ENCODE measurements at places on chromosomes 4 and X. TPM values are rescaled to one million over a fixed set of nuclear protein-coding genes. Genes with fewer than 3 reads are reported as not detected.

GRCh38 chrX:94961730-94962129 is 1287.7 kb downstream of the FAM133A start:
- ATAC-seq: peak; percentile 85

ZDHHC15 gene
- total RNA-seq: 8.6 TPM

CPE gene
- total RNA-seq: 164 TPM

- ATAC-seq: no peak
Observed at GRCh38 chr4:70463335-70463734, 8.7 kb upstream of the MUC7 start.

DNA sequence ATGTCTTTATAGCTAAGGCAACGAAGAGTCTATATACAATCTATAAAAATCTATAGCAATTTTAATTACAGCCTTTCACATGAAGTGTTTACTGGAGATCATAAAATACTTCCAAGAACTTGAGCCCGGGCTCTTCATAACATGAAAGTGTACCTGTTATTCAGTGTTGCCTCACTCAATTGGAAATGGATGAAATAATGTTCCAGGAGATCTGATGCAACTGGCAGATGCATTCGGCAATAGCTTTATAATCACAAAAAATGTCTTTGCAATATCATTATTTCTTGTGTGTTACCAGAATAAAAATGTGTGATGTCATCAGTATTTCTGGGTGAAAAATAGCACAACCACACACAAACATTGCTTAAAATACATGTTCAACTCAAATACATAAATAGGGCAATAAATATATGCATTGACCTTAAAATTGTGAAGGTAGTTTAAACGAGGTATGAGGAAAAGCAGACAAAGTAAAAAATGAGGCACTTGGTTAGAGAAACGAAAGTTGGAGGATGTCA is 1266.8 kb upstream of the PCDH7 start:
- no peak for ATAC-seq

DNA sequence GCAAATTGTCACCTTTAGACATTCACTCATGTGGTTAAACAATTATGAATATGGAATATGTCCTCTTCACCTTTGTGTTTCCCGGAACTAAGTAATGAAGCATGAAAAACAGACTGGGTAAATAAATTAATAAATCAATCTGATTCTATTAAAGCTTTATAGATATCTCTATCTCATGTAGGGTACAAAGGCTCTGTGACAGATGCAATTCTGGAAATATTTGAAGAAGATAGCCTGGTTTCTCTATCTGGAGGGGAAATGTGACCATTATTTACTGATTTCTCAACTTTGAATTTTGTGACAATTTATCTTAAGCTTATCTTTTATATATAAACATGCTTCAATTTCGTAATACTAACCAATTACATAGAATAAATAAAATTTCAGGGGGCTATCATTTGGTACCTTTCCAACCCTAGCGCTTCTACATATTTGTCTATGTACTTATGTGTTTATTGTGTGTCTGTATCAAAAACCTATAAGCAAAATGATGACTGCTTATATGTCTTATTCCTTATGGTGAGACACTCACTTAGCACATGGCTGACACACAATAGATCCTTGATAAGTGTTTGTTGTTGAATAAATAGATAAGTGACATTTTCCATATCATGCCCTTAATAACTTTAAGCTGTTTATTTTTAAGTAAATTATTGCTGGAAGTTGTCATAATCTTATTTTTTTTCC is 9.9 kb downstream of the CTSO start:
- no peak for ATAC-seq

DNA sequence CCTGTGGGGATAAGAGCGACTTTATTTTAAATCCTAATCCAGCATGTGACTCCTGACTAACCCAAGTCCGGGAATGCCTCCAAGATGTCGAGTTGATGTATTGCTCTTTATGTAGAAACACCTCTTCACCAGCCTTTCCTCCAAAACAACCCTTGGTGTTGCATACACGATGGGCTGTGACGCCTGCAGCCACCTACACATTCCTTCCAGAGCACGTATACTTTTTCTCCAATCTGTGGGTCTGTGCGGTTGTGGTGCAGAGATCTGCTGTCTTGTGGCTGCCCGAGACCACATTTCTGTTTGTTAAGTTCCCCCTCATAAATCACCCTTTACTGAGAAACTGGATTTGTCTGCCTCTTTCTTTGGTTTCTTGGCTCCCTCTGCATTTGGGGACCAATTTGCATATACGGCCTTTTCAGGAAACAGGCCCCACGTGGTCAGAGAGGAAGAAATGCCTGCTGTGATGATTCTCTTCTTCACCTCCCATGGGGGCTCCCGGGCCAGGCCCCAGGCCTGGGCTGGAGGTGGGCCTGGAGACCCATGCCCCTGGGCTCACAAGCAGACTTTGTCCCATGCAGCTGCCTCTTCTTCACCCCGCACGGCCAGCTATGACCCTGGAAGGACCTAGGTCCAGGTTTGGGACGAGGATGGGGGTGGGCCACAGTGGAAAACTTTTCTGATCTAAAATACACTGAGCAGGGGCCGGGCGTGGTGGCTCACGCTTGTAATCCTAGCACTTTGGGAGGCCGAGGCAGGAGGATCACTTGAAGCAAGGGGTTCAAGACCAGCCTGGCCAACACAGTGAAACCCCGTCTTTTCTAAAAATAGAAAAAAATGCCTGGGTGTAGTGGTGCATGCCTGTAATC is 21.4 kb upstream of the AFAP1 start:
- ATAC-seq: peak; percentile 72

TRIM60 gene
- total RNA-seq: 0.29 TPM

DNA sequence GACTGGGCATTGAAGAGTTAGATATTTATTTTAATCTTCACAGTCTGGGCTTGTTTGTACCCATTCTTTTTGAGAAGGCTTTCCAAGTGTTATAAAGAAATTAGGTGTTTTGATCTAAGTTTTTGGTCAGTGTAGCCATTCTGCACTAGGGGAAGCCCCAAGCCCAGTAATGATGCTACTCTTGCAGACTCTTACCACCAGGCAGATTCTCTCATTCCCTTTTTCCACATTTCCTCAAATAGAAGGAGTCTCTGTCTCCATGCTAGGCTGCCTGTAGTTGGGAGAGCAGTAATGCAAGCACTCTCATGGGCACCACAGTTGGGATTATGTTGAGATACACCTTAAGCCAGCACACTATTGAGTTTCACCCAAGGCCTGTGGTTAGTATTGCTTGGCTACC is 21.5 kb downstream of the CDX4 start:
- no peak for ATAC-seq

MUC7 gene
- not detected for total RNA-seq

PNCK gene
- 5.9 TPM for total RNA-seq

DNA sequence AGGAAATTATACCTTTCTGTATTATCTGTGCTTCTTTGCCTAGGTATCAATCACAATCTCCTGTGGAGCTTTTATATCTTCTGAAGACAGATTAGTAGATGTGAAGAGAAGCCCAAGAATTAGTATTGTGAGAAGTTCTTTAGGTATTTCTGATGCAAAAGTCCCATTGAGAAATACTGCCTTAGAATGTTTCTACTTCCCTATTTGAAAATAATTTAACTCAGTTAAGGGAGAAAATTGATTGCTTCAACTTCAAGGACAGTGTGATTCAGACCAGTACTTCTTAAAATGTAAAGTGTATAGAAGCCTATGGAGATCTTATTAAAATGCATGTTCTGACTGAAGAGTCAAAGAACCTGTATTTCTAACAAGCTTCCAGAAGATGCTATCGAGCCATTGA is 9.0 kb downstream of the EIF1AX start:
- no peak for ATAC-seq

GRCh38 chr4:112517067-112517634 is 1.2 kb upstream of the NEUROG2 start:
- no peak for ATAC-seq

DNA sequence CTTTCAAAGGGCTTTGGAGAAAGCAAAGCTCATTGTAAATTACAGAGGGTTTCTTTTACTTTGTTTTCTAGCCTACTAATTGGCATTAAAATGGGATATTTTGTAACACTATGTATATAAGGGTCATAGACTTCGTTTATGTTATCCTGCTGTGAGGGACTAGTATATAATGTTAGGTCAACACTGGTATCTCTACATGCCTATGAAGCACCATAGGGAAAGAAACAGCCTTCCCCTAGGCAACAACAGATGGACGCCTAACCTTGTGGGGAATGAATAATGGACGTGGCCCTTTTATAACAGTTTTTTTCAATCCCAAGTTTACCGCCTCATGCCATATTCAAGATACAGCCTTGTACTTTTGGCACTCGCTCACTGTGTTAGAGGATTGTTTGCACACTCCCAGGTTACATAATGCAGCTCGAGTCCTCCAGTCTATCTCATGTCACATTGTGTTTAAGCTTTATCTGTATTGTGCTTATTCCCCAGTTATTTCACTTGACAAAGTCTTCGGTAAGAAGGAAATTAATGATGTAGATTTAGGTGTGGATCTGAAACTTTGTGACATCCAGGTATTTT is 711.0 kb downstream of the RPA4 start:
- no peak for ATAC-seq

DNA sequence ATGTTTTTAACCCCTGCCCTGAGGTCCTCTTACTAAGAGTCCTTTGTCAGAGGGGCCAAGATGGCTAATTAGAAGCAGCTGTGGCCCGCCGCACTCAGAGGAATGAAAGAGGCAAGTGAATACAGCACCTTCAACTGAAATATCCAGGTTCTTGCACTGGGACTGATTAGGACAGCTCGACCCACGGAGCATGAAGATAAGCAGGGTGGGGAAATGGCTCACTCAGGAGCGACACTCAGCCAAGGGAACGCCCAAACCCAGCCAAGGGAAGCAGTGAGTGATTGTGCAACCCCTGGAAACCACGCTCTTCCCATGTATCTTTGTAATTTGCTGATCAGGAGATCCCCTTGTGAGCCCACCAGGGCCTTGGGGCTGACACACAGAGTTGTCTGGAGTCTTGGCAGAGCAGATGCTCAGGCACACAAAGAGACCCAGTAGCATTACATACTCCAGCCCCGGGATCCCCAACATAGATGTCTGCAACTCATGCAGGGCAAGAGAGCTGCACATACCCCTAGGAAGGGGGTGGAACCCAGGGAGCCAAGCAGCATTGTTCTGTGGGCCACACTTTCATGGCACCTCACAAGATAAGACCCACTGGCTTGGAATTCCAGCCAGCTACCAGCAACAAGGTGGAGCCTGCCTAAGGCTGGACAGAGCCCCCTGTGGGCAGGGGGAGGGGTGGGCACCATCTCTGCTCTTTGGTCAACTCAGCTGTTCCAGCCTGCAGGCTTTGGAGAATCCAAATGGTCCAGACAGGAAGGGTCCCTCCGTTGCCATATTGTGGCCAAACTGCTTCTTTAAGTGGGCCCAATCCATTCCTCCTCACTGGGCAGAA is 23.3 kb downstream of the F8A3 start:
- ATAC-seq: no peak

C4orf36 gene
- 0.47 TPM for total RNA-seq

DNA sequence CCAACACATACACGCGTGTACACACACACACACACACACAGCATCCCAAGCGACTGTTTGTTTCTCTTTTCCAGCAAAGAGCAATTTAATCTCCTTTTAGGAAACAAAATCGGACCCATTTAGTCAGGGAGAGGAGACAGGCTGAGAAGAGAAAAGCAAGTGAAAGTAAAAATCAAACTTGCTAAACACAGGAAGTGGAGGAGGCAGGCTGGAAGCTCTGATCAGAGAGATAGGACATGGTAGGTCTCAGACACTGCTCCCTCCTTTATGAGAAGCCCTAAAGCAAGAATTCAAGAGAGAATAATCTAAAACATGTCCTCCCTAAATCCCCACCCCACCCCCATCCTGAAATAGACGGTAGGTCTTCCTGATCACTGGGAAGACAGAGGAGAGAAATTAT is 62.3 kb downstream of the GPC3 start:
- no peak for ATAC-seq

HPGD gene
- 0.62 TPM for total RNA-seq

- no peak for ATAC-seq
Observed at GRCh38 chr4:77734928-77735327, 84.2 kb downstream of the CNOT6L start.

DNA sequence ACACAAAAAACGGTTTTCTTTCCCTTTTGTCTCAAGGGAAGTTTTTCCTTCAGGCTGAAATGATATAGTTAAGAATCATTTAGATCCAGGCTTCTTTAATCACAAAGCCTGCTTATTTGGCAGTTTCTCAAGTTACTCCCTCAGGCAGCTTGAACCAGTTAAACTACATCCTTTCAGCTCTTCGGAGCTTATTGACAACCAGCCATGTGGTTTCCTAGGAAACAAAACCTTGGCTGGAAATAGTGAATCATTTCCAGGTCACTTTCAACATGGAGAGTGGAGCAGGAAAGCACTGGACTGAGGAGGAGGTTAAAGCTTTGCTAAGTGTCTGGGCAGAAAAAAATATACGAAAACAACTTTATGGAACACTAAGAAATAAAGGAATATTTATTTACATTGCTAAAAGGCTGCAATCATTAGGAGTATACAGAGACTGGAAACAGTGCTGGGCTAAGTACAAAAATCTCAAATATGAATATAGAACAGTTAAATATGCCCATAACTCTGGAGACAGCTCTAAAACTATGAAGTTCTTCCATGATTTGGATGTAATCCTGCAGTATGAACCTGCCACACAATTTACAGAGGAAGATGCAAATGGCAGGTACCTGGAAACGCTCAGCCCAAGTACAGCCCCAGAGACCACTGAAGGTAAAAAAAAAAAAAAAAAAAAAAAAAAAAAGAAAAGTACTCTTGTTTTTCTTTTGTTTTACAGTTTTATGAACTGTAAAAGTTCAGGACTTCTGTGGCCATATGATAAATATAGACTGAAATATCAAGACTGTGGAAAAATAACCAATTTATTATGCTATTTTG is 23.2 kb upstream of the AASDH start:
- peak; percentile 99 for ATAC-seq

DNA sequence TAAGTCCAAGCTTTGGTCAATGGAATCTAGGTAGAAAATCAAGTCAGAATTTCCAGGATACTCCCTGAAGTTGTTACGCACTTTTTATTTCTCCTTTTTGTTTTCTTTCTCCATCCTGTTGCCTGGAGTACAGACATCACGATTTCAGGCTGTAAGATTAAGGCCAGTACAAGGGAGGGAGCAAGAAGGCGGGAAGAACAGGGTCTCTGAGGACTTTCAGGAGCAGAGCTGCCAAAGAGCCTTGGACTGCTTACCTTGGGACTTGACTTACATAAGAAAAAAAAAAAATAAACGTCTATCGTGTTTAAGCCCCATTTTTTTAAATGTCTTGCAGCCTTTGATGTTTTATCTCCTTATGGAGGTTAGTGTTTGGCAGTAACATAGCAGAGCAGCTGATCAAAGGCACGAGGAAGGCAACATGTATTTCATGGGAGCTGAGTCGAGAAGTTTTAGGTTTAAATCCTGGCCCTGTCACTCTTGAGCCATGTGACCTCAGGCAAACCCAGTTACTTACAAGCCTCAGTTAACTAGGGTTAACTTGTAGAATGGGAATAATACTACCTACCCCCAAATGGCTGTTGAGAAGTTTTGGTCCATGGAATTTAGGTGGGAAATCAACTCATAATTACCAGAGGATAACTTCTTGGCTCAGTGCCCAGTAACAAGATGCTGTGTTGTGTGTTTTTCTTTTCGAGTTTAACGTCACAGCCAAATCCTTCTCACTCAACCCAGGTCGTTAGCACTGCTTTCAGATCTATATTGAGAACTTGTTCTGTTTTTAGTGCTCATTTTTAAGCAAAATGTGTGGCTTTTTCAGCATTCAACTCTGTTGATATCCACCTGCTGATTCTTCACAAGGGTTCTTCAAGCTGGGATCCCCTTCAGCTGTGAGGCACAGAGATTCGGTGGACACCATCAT is 106.8 kb downstream of the CLNK start:
- ATAC-seq: no peak

FAM156A gene
- total RNA-seq: 19.2 TPM

CCKAR gene
- 0.63 TPM for total RNA-seq

DGAT2L6 gene
- total RNA-seq: not detected

- ATAC-seq: no peak
Observed at GRCh38 chr4:106255195-106255594, 60.8 kb downstream of the TBCK start.

Measured in motor neuron (in vitro differentiated cells).